ENCODE measurements at places on chromosomes 12 and 14.

DNA sequence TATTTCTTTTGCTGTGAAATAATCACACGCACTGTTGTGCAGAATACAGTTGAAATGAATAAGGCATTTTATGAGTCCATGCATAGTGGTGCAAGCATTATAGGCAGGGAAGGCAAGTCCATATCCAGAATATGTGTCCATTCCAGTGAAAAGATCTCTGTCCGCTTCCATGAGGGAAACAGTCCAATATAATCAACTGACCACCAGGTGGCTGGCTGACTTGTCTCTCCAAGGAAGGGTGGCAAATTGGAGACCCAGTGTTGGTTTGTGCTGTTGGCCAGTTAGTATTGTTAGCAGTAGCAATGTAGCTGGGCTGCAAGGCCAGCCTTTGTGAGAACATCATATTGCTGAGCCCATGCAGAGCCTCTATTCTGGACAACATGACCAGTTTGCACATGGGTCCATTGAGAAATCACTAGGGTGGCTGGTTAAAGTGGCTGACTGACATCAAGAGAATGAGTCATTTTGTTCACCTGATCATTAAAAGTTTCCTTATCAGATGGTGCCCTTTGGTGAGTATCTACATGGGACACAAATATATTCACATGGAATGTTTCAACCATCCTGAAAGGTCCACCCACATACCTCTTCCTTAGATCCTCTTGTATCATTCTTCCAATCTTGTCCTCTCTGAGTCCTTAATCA lies 17.3 kb upstream of the YAF2 start:
- no peak for DNase-seq

DNA sequence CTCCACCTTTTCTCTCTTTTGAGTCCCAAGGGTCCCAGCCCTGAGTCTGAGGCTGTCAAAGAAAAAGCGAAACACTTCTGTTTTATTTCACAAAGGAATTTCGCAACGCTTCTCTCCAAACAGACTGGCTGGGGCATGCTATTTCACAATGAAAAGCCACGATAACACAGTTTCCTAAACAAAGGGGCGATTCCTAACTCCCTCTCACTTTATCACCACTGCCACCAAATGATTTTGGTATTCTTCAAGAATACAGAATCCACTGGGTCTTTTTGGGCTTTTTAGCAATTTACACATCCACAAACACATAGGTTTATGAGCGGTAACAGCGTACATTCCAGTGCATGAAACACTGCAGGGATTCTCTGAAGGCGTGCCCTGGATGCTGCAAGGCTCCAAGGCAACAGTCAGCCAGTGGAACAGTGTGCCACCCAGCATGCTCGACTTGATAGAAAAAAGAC lies 161.2 kb downstream of the DAD1 start:
- DNase-seq: no peak

GRCh38 chr14:99143793-99144192 lies 128.2 kb downstream of the BCL11B start:
- no peak for DNase-seq

- DNase-seq: no peak
Measured at GRCh38 chr14:34078117-34078743, 127.4 kb upstream of the EGLN3 start.

DNA sequence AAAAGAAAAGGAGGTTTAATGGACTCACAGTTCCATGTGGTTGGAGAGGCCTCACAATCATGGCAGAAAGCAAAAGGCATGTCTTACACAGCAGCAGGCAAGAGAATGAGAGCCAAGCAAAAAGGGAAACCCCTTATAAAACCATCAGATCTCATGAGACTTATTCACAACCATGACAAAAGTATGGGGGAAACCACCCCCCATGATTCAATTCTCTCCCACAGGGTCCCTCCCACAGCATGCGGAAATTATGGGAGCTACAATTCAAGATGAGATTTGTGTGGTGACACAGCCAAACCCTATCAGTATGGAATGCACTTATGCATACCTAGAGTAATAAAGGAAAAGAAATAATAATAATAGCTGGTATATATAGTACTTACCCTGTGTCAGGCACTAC lies 4.5 kb upstream of the GLIPR1 start:
- no peak for DNase-seq

- no peak for DNase-seq
Measured at GRCh38 chr12:95146769-95147168, 70.5 kb downstream of the FGD6 start.

- no peak for DNase-seq
Measured at GRCh38 chr12:10571141-10571540, 42.3 kb downstream of the MAGOHB start.

- DNase-seq: no peak
Measured at GRCh38 chr14:53520078-53520928, 367.2 kb upstream of the DDHD1 start.

DNA sequence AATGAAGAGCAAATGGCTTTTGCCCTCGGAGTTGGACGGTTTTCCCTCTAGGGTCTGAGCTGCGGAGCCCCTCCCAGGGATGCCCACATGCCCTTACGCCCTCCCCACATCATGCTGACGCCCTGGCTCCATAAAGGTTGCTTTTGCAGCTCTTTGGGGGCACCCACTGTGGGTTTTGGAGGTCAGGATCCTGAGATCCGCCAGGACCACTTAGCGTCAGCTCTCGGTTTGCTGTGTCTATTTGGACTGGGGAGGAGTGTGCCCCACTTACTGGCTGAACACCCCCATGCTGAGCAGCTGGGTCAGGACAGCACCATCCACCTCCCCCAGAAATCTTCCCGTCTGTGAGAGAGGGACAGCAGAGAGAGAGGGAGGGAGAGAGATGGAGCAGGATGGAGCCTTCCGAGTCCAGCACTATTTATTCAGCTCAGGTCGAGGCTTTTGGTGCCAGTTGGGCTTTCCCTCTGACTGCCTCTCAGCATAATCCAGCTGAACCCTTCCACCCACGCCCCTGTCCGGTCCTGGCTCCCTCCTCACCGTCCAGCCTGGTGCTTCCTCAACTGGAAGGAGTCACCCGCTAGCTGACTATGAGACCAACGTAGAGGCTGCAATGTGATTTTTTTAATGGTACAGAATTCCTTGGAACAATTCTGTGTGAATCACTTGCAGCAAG lies 18.9 kb upstream of the LRTM2 start:
- DNase-seq: no peak

DNA sequence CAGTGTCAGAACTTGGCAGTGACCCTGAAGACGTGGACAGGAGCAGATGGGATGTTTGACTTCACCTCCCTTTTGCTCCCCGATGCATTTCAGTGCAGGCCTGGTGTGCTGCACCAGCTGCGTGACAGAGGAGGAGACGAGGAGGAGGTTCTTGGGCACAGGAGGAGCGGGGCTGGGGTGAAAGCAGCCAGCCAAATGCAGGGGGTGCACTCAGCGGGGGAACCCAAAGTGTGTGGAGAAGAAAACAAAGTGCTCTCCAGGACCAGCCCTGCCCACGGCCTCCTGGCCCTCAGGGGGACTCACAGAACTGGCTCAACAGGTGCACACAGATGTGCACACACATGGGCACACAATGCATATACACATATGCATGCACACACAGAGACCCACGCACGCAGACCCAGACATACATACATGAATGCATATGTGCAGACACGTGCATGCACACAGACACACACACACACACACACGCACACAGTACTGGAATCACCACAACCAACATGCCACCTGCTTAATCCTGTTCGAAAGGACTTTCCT lies 91.7 kb upstream of the SFSWAP start:
- DNase-seq: no peak

- no peak for DNase-seq
Measured at GRCh38 chr12:67921286-67921685, 68.0 kb upstream of the IFNG-AS1 start.

GRCh38 chr12:119870457-119870856 lies 6.7 kb downstream of the CIT start:
- DNase-seq: no peak

DNA sequence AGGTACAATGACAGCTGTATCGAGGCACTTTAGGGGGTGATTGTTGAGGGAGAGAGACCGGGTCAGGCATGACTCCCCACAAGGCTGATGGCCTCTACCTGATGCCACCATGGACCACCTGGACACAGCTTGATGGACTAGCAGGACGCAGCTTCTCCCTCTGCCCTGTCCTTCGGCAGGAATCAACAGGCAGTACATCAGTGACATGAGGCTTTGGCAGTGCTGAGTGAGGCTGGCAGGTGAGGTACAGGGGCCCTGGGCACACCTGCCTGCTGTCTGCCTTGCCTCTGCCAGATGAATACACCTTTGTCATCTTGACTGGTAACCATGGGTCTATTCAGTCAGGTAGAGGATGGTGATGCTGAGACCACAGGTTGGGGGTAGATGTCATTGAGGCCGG lies 25.3 kb upstream of the ESRRB start:
- no peak for DNase-seq

DNA sequence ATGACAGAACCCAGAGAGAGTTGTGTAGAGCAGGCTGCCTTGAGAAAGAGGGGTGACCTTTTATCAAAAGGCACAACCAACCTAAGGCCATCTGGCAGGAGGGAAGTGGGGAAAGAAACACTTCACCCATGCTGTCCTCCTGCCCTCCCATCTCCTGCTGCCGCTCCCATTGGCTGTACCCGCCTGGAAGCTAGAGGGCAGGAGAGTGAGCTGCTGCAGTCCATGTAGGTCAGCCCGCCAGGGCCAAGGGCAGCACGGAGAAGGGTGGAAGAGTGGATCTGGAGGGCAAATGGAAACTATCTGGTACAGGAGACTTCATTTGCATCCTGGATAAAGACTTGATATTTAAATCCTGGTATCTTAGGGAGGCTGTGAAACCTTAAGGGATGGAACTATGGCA lies 11.5 kb upstream of the CABP1 start:
- DNase-seq: no peak

GRCh38 chr12:57735952-57736740 lies 2.4 kb downstream of the AGAP2 start:
- no peak for DNase-seq

GRCh38 chr14:92511453-92512238 lies 1.9 kb upstream of the RIN3 start:
- DNase-seq: no peak

- no peak for DNase-seq
Measured at GRCh38 chr12:8699714-8700113, 1.9 kb downstream of the RIMKLB start.

DNA sequence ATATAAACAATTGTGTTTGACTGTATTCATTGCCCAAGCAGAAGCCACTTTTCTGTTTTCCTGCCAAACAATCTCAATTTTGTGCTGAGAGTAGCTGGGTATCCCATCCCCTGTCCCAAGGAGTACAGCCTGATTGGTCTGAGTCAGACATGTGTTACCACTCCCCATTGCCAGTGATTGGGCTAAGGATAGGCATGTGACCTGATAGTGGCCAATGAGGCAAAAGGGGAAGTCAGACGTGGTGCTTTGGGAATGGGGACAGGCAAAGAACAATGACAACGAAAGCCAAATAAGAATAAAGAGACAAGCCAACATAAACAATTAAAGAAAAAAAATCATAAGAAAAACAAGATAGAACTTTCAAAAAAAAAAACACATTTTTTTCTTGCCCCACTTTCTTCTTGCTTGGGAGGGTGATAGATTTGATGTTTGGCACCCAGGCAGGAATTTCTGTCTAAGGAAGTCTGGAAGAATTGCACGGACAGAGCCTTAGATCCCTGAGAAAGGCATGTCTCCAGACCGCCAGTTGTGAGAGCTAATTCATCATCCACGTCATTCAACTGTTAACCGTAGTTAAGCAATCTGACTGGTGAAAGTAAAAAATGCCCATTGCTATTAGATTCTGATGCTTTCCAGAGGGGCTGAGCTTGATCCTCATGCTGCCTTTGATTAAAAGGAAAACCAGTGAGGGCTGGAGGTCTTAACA lies 626.6 kb upstream of the TMEM132C start:
- DNase-seq: no peak

- no peak for DNase-seq
Measured at GRCh38 chr12:122862872-122863701, 27.8 kb downstream of the HIP1R start.

- no peak for DNase-seq
Measured at GRCh38 chr12:32450768-32451167, 51.4 kb downstream of the FGD4 start.

DNA sequence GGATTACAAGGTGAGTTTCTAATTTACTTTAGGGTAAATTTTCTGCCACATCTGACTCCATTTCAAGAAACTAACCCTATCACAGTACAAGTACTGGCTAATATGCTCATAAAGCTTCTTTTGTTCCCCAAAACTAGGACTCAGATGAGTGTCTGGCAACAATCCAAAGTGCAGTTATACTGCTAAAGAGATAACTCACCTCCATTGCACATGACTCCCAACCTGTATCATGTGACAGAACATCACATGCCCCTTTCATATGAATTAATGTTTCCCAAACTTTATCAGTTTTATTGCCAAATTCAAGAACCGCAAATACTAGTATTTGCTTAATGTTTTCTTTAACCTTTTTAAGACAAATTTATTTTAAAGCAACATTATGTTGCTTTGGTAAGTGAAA lies 3.9 kb upstream of the PPP1R12A start:
- DNase-seq: no peak

GRCh38 chr14:21023817-21024584 lies 860 bp downstream of the NDRG2 start:
- no peak for DNase-seq

GRCh38 chr12:29726321-29726692 lies 57.4 kb downstream of the TMTC1 start:
- no peak for DNase-seq

- DNase-seq: peak; percentile 76
Measured at GRCh38 chr12:68538726-68539614, 71.7 kb upstream of the RAP1B start.

- DNase-seq: no peak
Measured at GRCh38 chr12:30826276-30826675, 71.5 kb upstream of the CAPRIN2 start.

- DNase-seq: no peak
Measured at GRCh38 chr12:93737457-93738198, 60.5 kb downstream of the CRADD start.

- DNase-seq: no peak
Measured at GRCh38 chr14:102234331-102235264, 70.4 kb downstream of the MOK start.

DNA sequence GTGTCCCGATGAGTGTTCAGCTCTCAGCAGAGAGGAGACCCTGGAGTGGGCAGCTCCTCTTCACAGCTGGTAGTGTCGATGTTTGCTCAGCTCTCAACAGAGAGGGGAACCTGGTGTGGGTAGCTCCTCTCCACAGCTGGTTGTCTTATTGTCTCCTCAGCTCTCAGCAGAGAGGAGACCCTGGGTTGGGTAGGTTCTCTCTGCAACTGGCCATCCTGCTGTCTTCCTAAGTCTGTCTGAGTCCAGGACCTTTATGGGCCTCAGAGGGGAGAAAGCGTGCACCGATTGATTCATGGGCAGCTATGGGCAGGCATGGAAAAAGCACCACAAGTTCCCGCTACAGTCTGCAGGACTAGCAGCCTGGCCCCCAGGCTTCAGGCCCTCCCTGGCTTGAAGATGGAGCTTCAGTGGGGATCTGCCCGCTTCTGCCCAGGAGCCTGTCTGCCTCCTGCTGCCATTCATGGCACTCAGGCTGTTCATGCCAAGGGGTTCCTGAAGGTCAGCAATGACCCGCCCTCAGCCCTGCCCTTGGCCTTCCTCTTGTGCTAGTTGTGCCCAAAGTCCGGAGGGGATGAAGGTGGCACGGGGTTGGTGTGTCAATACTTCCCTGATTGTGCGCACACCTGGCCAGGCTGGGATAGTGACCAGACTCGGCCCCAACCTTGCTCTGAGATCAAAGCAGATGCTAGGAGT lies 224.2 kb downstream of the KCNC2 start:
- DNase-seq: no peak

Data from CD4-positive, alpha-beta T cell treated with Interleukin-6 at 100 ng/mL for 8 hours (primary cell).